ENCODE measurements at places on chromosomes 2 and 18. TPM values are rescaled to one million over a fixed set of nuclear protein-coding genes. Genes with fewer than 3 reads are reported as not detected.

DNA sequence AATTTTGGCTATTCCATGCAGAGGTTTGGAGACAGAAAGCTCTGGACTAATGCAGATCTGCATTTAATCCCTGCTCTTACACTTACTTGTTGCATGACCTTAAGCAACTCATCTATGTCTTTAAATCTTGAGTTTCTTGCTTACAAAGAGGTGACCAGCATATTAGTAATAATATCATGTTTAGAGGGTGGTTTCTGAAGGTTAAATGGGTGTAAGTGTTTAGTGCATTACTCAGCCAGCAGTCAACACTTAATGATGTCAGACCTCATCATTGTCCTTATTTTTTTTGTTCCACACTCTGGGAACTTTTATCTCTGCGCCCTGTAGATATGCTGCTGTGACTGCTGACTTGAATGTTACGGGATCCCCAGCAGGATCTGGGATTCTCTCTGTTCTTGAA lies 1.7 kb downstream of the IL1RL1 start:
- H3K27me3 ChIP-seq: no peaks in the 10 kb centered on the region
- H3K36me3 ChIP-seq: no peaks in the 10 kb centered on the region
- no peak overlapping the region for H3K4me3 ChIP-seq
- DNase-seq: no peak
- H3K4me1 ChIP-seq: no peaks in the 10 kb centered on the region

- DNase-seq: no peak
- no peak overlapping the region for H3K27ac ChIP-seq
- no peak overlapping the region for H3K4me3 ChIP-seq
- H3K36me3 ChIP-seq: peaks cover 3% of the 10 kb centered on the region
- H3K4me1 ChIP-seq: no peaks in the 10 kb centered on the region
Observed at GRCh38 chr2:172535119-172535518, 20.8 kb upstream of the PDK1 start.

The SLC5A6 gene
- total RNA-seq: 58.5 TPM

The HOXD13 gene
- not detected for total RNA-seq

DNA sequence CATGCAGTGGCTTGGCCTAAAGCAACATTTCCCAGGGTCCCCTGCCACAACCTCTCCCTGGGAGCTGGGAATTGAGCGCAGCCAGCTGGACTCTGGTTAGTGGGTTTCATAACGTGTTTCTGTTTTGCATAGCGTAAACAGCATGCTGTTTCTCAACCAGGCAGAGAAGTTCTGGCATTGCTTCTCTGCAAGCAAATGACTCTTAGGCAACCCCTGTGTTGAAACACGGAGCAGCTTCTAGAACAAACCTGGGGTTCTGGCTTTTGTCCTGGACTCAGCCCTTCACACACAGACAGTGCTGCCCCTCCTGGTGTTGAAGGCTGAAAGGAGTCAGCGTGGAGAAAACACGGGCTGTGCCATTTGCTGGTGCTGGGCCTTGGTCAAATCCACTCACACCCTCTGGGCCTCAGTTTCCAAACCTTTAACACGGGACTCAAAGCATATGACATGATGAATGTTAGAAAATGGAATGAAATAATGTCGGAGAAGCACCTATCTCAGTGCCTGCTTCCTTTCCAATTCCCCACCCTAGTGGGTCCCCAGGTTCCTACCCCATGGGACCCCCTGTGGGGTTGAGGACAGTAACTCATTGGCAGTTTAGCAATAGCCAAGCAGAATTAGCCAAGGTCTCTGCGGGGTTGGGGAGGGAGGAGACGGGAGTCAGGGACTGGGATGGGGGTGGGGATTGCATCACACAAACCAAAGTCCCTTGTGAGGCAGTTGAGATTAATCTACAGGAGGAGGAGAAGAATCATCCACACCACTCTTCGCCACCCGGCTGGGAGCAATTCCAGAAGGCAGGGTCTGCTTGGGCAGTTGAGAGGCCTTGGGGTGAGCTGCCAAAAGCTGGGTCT lies 30.2 kb upstream of the IL1R2 start:
- H3K36me3 ChIP-seq: no peaks in the 10 kb centered on the region
- no peaks in the 10 kb centered on the region for H3K4me1 ChIP-seq
- no peak overlapping the region for H3K27ac ChIP-seq
- no peak for DNase-seq

DNA sequence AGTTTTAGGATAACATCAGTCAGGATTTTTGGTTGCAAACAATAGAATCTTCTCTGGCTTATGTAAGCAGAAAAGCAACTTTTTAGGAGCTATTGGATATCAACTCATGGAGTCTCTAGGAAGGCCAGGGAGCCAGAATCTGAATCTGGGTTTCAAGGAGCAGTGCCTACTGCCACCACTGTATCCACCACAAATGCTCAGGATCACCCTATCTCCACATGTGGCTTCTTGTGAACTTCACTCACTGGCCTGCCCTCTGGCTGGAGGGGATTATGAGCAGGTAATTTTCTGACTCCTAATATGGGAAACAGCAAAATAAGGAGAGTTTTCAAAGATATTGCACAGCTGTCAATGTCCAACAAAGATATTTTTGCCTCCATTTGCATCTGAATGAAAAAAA lies 142.9 kb downstream of the PKP4 start:
- no peak overlapping the region for H3K27ac ChIP-seq
- H3K27me3 ChIP-seq: no peaks in the 10 kb centered on the region
- DNase-seq: no peak
- H3K4me1 ChIP-seq: no peaks in the 10 kb centered on the region
- H3K36me3 ChIP-seq: no peaks in the 10 kb centered on the region

All from GM12878 (cell line).